ENCODE measurements at places on chromosomes 11 and 22.

GRCh38 chr11:43242401-43242800, 69.4 kb upstream of the API5 start:
- no peak for DNase-seq

GRCh38 chr11:70569618-70569890, 171.2 kb downstream of the CTTN start:
- DNase-seq: no peak

DNA sequence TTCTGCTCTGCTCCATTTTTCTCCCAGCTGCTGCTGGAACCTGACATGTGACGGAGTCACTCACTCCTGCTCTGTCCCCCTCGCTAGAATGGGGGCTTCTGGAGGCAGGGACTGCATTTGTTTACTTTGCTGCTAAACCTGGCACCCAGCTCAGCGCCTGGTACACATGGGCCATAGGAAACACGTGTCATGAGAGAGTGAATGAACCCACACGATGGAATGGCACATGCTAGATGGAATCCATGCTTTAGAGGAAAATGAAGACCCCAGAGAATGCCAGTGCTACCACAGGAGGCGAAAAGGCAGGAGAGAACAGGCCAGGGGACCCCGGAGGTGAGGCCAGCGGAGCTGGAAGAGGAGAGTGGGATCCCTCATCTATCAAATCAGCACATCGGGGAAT, 160.9 kb downstream of the MPPED1 start:
- DNase-seq: no peak

DNA sequence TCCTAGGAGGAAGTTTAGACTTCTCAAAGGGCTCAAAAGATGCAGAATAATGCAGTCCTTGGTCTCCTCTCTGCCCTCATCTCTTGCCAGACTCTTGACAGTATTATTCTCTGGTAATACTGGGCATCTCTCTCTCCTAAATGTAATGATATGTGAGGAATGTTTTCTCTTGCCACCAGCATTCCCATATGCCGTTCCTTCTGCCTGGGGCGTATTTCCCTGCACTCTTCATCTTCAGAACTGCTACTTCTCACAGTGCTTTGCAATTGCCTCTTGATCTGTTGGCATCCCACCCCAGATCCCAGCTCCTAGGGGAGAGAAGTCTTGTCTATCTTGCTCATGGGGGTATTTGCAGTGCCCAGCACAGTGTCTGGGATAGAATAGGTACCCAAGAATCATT, 107.4 kb downstream of the RASSF10 start:
- no peak for DNase-seq

GRCh38 chr11:82194521-82194920, 539.1 kb downstream of the FAM181B start:
- no peak for DNase-seq

DNA sequence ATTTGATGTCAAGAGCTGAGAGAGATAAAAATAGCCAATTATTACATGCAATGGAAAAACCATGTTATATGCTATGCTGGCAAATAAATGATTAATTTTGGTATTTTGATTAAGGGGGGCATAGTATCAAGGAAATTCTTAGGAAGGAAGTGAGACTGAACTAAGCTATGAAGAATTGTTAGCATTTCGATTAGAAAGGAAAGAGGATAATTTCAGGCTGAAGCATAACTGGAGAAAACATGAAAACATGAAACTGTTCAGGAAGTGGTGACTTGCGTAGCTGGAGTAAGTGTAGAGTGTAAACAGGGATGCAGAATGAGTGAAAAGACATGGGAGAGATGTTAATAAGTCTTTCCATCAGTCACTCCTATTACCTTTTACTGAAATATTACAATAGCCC, 6.4 kb downstream of the ACRV1 start:
- no peak for DNase-seq

GRCh38 chr11:42524534-42525227, 787.1 kb upstream of the API5 start:
- DNase-seq: peak; percentile 50

DNA sequence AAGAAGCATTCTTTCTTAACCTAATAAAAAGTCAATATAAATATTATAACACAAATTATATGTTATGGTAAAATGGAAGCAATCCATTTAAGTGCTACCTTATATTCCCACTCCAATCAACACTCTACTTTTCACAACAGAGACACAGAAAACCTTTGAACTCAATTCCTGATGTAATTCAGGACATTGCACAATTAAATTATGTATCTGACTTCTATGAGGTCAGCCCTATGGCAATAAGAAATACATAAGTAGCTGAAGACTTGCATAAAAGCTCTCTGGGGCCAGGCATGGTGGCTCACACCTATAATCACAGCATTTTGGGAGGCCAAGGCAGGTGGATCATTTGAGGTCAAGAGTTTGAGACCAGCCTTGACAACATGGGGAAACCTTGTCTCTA, 6.8 kb downstream of the OR4D10 start:
- DNase-seq: no peak

- DNase-seq: no peak
Observed at GRCh38 chr11:96127596-96127959, 203.7 kb upstream of the MTMR2 start.

GRCh38 chr11:111417011-111417765, 38.1 kb upstream of the POU2AF1 start:
- DNase-seq: no peak

DNA sequence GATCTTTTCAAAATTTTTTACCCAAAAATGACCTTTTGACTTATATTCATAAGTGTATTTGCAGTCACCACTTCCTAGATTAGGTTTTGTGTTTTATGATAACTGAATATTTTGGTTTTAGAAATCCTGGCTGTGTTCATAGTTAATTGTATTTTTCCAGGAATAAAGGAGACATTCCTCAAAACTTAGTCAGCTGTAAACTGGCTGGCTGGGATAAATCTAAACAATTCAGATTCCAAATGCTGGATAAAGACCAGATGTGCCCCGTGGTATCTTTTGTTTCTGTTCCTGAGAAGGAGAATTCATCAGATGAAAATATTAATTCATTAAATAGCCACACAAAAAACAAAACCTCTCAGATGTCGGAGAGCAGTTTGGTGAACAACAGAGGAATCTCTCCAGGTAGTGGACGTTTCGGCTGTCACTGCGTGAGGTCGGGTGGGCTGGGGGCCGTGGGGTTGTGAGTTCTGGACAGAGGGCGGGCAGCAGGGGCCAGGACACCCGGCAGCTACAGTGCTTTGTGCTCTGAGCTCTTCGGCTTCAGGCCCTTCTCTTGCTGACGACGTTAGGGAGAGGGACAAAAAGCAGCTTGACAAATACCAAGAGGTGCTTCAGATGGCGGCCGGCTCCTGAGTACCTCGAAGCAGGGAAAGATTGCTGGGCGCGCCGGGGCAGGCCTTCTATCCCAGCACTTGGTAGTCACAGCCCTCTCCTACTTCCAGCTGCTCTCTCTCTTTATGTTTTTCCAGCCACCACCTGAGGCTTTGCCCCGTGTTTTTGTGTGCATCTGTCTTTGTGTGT, 24.6 kb downstream of the MOV10L1 start:
- DNase-seq: peak; percentile 56

GRCh38 chr11:48165426-48165825, 51.2 kb upstream of the OR4B1 start:
- DNase-seq: no peak

DNA sequence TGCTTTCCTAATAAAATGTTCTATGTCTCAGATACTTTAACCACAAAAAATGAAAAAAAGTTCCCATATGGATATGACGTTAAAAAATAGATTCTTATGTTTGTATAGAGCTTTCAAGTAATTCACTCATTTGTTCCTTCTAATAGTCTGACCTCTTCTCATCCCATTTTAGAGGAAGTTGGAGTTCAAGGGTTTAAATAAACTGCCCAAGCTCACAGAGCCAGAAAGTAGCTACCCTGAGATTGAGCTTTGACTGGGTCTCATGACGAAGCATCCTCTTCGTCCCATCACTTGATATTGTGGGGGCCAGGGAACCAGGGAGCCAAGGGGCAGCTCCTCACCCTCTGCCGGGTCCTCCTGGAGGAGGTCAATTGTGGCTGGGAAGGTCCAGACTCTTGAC, 116.3 kb downstream of the CCDC81 start:
- DNase-seq: no peak

DNA sequence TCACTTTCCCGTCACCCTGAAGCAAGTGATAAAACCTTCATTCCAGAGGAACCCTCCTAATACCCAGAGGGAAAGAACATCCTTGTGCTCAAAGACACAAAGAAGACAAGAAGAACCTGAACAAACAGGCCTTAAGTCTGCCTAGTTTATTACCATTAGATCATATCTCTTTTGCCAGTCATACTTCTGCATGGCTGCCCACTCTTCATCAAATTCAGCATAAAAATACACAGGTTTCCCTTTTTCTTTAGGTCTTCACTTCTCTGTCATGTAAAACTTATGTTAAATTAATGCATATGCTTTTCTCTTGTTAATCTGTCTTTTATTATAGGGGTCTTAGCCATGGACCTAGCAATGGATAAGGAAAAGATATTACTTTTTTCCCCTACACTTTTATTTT, 459.7 kb downstream of the DLG2 start:
- DNase-seq: no peak

GRCh38 chr11:8192016-8192895, 23.4 kb upstream of the RIC3 start:
- DNase-seq: peak; percentile 91

GRCh38 chr22:39279170-39279850, 34.5 kb upstream of the PDGFB start:
- no peak for DNase-seq

DNA sequence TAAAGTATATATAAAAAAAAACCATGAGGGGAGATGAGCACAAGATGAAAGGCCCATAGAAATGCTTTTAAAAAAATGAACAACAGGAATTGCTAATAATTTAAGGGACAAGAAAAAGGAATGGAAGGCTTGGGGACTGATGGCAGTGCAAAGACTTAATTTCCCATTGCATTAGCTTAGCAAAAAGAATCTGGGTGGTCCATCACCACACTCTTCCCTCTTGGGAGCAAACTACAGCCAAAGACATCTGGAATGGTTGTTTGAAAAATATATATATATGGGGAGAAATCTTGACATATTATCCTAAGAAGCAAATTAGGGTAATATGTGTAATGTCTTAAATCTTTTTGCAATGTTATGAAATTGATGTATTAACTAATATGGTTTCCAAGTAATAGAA, 727.1 kb downstream of the METTL15 start:
- no peak for DNase-seq

DNA sequence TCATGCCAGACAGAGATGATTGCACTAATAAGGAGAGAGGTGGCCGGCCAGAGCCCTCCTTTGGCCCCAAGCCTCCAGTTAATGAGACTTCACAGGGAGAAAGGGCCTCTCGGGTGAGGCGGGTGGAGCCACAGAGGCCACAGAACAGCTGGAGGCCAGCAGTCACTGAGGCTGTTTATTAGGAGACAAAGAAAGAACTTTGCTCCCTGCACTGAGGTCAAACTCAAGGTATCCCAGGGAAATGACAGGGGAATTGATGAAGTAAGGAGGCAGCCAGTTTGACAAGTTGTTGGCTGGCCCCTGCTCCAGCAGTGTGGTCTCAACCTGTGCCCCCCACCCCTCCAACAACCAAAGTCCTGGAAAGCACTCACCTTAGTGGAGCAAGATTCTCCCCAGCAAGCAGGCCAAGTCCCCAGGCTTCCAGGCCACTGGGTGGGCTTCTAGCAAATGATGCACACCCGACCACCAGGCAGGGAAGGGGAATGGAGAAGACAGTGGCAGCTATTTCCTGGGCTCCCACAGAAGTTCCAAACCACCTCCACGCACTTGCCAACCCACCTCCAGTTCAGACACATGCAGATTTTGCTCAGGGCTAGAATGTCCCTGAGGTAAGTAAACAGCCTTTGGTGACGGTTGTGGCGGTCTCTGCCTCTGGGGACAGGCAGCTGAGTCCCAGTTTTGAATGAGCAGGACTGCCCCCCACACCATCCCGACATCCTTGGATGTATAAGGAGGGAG, 53.2 kb downstream of the RPUSD4 start:
- DNase-seq: no peak

- DNase-seq: no peak
Observed at GRCh38 chr11:74185695-74186094, 14.6 kb downstream of the PPME1 start.

GRCh38 chr11:73072935-73073481, 69.1 kb downstream of the FCHSD2 start:
- no peak for DNase-seq

- DNase-seq: no peak
Observed at GRCh38 chr11:104694259-104695064, 203.8 kb downstream of the CASP12 start.

DNA sequence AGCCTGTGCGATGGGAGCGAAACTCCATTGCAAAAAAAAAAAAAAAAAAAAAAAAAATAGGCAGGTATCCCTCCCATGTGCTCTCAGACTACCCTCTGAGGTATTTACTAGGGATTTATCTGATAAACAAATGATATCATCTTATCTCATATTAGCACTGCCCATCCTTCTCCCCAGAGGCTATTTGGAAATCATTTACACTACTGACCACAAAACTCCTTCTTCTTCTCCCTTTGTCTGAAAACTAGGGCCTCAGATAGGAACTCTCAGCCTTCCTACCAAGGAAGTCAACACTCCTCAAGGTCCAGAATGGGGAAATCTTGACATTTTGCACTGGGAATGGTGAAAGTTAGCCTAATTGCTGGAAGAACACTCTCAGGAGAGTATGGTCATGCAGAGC, 46.4 kb downstream of the LARGE2 start:
- no peak for DNase-seq

GRCh38 chr11:69788956-69789355, 13.8 kb upstream of the FGF4 start:
- DNase-seq: no peak

DNA sequence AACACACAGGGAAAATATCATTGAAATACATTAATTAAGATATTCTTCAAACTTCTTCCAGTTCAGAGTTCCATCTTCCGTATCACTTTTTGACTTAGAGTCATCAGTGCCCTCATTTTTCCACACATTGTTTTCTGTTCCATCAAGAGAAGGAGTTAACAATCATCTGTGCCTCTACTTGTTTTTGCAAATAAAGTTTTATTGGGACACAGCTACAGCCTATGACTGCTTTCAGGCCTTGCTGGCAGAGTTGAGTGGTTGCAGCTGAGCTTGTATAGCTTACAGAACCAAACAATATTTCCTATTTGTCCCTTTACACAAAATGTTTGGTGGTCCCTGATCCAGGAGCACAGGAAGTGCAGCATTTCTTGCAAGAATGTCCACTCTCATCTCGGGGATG, 51.6 kb downstream of the SGSM1 start:
- no peak for DNase-seq

- DNase-seq: no peak
Observed at GRCh38 chr11:62806611-62807121, 1.4 kb upstream of the NXF1 start.

GRCh38 chr11:839875-840617, 2.3 kb downstream of the POLR2L start:
- peak; percentile 56 for DNase-seq

Data from SK-N-SH (cell line).